ENCODE measurements at places on chromosomes 3 and 15.

DNA sequence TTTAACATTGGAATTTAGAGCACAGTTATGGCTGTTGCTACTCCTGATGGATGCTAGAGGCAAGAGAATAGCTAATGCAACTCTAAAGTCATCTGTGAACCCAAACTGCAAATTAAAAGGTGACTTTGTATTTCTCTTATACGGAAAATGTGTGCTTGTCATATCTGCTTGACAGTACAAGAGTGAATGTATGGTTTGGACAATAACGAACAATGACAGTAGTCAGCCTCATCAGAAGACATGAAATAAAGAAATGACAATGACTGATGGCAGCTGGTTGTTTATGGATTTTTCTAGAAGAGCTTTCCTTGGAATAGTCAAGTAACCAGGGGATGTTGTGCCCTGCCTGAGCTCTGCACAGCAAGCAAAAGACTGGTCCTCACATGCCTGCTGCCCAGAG lies 168.8 kb upstream of the FEZF2 start:
- DNase-seq: no peak

- no peak for DNase-seq
Observed at GRCh38 chr15:59378855-59379254, 6.2 kb upstream of the MYO1E start.

DNA sequence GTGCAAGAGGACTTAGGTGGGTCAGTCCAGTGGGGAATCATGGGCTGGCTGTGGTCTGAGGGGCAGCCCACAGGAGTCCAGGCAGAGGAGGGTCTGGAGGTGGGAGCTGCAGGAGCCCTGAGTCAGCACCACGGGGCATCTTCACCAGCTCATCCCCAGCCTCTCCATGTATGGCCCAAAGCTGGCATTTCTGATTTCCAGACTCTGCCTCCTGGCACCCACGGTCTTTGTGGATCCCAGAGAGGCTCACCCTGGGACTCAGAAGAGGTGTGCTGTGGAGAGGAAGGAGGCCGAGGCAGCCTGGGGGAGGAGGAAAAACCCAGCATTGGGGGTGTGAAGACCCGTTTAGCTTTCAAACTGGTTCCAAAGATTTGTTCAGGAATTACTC lies 64.5 kb upstream of the KLF13 start:
- DNase-seq: no peak

GRCh38 chr3:186075489-186075888 lies 33.4 kb downstream of the ETV5 start:
- DNase-seq: no peak

DNA sequence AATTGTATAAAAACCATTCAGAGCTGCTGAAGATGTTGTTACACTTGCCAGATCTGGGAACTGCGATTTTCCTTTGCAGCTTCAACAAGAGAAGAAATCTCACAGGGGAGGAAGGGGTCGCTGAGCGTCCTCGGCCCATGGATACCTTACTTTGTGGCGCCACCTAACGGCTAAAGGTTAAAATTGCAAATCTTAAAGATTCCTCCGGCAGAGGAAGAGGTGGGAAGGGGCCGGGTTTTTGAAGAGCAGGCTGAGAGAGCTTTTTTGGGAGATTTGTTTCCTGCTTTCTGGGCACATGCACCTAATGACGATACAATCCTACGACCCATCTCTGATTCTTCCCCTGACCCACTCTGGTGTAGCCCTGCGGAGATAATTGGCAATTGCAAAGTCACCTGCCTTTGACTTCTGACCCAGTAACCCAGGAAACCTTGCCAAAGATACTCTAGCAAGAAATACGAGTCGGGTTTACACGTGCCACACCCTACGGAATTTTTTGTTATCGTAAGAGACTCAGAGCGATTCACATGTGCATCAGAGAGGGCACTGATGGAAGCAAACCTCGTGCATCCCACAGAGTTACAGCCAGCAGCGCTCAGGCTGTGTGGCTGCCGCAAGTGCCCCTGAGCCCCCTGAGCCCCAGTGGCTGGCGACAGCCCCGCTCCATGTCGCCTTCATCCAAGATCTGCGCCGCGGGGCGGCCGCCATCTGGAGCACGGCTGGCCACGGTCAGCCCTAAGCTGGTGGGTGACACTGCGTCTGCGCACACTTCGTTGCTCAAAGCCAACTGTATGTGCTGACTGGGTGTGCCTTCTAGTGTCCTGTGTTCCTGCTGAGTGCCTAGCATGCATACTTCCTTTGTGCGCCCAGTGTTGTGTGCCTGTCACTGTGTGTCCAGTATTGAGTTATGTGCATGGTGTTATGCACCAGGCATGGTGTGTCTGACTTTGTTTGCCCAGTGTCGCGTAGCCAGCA lies 55.2 kb upstream of the CHRNA7 start:
- peak; percentile 79 for DNase-seq

DNA sequence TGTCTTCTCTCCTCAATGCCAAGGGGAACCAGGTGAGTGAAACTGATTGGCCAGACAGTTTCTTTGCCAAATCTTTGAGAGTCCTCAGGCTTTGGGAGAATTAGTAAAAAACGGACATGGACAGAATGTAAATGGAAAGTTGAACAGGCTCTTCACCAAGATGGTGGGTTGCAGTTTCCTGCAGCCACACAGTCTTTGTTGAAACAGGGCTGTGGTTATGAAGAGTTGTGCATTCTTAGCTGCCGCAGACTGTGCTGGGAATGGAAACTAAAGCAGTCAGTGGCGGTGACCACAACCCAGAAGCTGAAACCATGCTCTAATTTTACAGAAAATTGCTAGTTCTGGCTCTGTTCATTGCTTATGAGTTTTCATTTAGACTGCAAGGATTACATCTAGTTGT lies 42.1 kb upstream of the TASOR start:
- no peak for DNase-seq

DNA sequence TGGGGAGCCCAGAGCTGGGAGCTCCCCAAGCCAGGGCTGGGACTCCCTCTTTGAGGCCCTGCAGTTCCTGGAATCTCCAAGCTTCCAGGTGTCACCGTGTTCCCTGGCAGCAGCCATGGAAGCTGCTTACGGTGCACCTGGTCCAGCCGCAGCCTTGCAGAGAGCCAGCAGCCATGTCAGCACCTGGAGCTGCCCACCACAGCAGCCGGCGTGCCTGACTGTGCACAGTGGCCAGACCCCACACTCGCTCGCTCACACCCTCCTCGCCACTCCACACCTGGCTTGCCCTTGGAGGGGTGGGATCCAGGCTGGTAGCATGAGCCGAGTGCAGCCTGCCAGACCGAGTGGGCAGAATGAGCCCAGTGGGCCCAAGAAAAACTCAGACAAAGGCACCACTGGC lies 14.8 kb upstream of the HTR3E start:
- no peak for DNase-seq

GRCh38 chr3:125062904-125063618 lies 7.3 kb upstream of the HEG1 start:
- no peak for DNase-seq

DNA sequence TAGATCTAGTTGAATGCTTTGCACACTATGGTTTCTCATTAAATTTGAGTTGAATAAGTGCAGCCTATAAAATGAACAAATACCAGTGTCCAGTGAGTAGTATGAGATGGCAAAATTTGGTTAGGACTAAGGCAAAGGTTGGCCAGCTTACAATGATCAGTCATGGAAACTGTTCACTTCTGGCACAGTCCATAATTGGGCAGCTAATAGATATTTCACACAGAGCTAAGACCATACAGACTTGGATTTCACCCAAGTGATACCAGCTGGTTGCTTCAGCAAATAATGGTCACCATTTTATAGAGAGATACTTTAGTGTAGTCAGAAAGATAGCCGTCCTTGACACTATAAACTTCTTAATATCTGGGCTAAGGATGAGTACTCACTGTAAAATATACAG lies 15.7 kb downstream of the GAP43 start:
- DNase-seq: no peak

DNA sequence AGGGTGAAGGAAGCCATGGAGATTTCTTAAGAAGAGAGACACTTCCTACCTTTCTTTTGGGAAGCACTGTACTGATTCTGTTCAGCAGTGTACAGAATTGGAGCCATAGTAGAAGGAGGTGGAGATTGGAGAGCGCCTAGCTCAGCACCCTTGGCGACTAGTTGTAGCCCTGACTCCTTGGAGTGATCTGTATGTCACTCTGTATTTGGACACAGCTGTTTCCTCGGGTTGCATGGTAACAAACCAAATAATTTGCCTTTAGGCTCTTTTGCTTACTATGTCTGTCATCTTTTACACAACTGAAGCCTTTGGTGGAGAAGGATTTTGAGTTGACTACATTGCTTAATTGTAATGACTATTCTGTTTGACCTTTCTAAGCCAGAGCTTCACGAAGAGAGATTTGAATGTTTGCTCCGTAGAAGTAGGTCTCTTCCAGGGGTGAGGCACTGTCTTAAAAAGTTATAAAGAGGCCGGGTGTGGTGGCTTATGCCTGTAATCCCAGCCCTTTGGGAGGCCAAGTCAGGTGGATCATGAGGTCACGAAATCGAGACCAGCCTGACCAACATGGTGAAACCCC lies 77.1 kb downstream of the AKAP13 start:
- no peak for DNase-seq

GRCh38 chr15:45251888-45252287 lies at the start of gene SLC28A2:
TSS of gene SLC28A2 (plus strand) at chr15:45252234. CDS start at chr15:45253216, 982 bp downstream.
- DNase-seq: no peak

DNA sequence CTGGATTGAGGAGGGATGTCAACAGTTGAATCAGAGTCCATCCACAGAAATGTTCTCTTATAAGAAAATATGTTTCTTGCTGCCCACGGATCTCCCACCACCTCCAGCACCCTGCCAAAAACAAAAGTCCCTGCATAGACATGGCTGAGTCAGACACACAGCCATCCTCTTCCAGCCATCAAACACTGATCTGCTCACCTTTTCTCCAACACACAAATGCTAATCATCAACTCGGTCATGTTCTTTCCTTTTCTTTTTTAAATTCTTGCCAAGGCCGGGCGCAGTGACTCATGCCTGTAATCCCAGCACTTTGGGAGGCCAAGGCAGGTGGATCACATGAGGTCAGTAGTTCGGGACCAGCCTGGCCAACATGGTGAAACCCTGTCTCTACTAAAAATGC lies 110.7 kb upstream of the IL12A start:
- no peak for DNase-seq

DNA sequence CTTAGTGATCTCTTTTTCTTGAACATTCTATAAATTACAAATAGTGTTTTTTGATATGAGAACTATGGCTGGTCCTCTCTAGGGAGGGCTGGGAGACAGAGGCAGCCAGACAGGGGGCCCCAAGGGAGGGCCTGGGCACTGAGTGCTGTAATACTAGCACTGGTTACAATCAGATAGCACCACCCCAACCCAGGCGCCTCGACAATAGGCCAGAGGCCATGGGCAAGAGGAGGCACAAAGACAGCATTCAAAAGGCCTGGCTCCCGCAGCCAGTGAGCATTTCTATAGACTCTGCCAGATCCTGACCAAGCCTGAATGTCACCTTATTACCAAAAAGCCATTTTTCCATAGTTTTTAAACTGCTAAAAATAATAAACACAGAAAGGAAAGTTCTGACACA lies 158.5 kb downstream of the THRB start:
- DNase-seq: no peak

DNA sequence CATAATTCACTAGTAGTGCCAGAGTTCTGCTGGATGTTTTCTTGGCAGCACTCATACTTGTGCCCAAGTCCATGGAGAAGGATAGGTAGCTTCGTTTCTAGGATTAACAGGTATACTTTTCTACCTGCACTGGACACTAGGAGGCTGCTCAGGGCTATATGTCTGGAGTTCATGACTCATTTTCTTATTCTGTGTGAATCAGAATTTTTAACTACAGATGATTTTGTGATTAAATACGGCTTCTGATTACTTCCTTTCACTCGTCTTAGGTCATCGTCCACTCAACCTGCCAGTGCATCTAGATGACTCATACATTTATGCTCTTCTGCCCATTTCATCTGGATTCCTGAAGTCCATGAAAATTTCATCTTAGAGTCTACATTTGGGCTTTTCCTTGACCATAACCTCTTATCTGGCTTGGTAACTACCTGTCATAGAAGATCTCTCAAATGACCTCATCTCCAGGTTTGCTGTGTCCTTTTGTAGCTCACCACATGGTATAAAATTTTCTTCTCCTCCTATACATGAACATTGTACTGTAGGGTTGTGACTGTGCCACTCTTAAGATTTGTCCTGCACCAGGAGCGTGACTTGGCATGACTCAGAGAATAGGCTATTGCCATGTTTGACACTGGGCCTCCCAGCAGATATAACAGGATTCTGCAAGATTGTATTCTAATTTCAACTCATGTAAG lies 66.7 kb upstream of the GCSAM start:
- no peak for DNase-seq

DNA sequence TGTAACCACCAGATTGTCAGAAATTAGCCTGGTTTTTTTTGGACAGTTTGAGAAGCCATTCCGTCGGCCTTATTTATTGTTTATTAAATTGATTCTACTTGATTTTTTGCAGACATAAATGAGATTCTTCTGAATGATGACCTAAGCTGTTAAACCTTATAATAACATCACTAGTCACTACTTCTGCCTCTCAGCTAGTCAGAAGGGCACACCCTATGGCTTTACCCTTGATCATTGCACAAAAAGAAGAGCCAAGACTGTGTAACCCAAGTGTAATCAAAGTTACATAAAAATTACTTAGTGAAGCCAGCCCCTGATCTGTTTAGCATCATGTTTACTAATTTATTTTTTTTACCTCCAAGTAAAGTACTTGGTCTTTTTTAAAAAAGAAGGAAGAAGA lies 64.3 kb downstream of the CHL1 start:
- DNase-seq: no peak

DNA sequence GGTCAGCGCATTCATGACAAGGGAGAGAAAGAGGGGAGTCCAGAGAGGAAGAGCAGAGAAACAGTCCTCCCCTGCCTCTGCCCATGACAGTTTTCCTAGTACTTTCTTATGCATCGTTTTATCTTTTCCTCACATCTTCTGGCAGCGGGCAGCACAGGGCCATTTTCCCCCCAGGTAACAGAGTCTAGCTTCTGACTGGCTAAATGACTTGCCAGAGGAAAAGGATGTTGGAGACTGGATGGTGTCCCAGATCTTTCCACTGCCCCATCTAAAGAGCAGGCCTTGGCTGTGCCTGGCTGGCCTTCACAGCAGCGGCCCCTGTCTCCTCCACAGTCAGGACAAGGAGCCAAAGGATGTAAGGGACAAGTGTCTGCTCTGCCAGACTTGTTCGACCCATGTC lies 59.3 kb downstream of the CTDSPL start:
- no peak for DNase-seq

DNA sequence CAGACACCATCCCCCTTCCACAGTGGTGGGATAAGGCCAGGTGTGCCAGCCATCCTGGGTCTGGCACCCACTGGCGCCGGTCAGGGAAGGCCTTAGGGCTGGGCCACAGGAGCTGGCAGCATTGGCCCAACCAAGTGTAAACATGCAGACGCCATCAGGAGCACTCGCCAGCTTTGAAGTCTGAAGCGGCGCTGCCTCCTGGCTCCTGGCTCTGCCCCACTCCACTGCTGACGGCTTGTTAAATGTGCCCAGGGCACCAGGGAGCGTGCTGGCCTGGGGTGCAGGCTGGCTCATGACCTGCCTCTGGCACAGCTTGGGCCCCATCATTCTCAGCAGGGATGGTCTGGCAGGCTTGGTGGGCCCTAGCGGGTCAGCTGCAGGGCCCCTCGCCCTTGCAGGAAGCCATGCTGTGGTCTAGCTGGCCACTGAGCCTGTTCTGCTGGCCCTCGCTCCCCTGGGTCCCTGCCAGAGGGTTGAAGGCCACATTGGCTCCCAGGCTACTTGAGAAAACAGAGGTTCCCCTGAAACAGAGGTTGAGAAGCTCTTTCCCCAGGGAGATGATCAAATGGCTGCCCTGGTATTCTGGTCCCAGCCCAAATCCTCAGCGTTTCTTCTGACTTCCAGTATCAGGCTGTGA lies 116.6 kb downstream of the DNAJB8 start:
- no peak for DNase-seq
